ENCODE measurements at places on chromosomes 1 and 21.
A peak's percentile ranks its signal among the peaks of the same experiment; 100 is the strongest.

GRCh38 chr1:168485048-168485447 lies 58.7 kb downstream of the XCL2 start:
- peak; percentile 55 for DNase-seq

GRCh38 chr1:2282556-2283270 lies 54.6 kb downstream of the SKI start:
- no peak for DNase-seq

- no peak for DNase-seq
Observed at GRCh38 chr1:49171941-49172593, 395.4 kb upstream of the BEND5 start.

DNA sequence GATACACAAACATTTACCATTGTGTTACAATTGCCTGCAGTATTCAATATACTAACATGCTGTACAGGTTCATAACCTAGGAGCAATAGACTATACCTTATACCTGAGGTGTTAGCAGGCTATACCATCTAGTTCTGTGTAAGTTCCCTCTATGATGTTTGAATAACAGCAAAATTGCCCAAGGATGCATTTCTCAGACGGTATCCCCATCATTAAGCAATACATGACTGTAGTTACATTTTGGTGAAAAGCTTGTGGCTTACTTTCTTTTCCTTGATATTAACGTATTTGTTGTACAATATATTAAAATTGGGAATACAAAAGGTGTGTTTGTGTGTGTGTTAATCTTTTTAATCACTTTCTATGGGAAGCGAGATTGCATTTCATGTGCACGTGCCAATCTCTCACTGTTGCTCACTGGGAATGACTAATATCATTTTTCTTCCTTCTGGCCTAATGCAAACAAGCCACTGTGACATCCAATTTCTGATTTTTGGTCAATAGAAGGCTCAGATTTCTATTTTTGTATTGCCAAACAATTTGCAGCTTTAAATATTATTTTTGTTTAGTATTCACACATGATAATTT lies 36.7 kb upstream of the WLS start:
- DNase-seq = no peak

GRCh38 chr1:238457610-238458009 lies 566.9 kb upstream of the ZP4 start:
- DNase-seq = no peak

DNA sequence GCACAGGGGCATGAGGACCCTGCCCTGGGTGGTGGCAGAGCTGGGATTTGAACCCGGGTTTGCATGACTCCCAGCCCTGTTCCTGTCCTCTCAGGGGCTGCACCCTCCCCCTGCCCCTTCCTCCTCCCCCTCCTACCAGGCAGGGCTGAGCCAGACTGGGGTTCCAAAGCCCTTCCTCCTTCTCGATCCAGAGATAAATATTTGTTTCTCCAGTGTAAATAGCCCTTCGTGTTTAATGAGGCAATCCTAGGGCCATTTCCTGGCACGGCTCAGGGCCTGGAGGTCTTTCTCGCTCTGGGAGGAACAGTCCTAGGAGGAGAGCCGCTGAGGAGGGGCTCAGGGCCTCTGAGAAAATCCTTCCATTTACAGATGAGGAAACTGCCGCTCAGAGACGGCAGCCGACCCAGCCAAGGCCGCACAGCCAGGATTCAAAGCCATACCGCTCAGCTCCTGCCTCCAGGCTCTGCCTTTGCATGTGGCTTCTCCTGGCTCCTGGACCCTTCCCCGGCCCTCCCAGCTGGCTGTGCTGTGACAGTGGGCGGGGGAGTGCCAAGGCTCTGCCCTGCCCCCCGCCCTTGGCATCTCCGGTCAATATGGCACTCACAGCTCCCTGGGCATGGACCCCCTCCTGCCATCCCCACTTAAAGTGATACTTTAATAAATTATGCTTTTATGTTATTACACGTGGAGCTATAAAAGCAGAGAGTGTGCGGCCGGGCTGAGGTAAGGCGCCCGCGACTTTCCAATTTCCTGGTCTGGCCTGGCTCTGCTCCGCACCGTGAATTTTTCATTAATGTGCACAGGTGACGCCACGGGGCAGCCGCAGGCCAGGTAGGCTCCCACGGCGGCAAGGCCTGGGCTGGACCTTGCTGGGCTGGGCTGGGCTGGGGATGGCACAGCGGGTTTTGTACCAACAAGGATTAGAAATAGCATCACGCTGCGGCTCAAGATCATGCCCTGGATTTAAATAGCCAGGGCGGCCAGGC lies 114.7 kb upstream of the WNT4 start:
- DNase-seq = no peak

DNA sequence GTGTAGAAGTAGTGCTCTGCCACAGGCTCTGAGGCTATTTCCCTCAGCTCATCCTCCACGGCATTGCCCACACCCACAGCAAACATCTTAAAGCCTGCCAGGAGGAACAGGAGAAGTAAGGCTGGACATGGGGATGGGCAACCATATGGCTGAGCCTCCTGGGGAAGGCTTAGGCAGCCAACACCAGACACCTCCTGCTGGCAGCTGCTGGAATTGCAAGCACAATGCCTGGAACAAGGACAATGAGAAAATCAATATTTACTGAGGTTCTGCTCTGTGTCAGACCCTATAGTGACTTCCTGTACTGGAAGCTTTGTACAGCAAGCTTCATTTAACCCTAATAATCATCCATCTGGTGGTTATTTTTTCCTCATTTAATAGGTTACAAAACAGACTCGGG lies 8.2 kb downstream of the MATN1 start:
- DNase-seq = peak; percentile 66

DNA sequence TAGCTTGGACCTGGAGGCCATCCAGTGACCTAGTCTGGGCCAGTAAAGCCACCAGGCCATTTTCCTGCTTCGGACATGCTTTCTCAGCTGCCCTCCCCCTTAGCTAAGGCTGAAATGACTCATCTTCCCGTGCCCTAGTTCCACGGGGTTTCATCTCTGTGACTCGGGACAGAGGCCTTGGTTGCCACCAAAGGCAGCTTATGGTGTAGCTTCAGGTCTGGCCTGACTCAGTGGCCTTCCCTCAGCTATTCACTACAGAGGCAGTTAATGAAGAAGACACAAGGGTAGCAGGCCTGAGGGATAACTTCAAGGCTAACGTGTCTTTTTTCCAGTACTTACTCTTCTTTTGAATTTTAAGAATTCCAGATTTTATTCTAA lies 82.4 kb downstream of the PBX1 start:
- no peak for DNase-seq

GRCh38 chr21:30355906-30356305 lies 7.5 kb upstream of the KRTAP23-1 start:
- no peak for DNase-seq

GRCh38 chr21:46264046-46264689 lies 21.2 kb downstream of the MCM3AP start:
- DNase-seq = no peak

- DNase-seq = no peak
Observed at GRCh38 chr21:14744368-14744767, 198.3 kb upstream of the SAMSN1 start.

- no peak for DNase-seq
Observed at GRCh38 chr1:84842748-84843231, 50.2 kb downstream of the LPAR3 start.

- DNase-seq = no peak
Observed at GRCh38 chr1:107326824-107327445, 186.1 kb downstream of the NTNG1 start.

- peak; percentile 99 for DNase-seq
Observed at GRCh38 chr1:11842154-11843041, 5.2 kb downstream of the NPPA start.

DNA sequence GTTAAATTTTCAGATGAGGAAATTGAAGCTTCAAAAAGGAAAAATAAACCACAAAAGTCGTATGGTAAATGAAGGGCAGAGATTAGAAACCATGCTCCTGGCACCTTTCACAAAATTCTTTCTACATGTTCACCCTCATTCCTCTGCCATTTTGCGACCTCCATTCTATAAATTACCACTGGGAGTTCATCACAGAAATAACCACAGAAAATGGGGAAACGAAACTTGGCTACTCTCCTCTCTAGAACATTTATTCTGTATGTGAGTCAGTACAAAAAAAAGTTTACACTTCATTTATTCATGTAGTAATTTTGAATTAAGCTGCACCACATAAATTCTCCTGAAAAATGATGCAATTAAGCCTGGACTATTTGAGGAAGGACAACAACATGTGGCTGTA lies 320.9 kb upstream of the C1orf87 start:
- no peak for DNase-seq

DNA sequence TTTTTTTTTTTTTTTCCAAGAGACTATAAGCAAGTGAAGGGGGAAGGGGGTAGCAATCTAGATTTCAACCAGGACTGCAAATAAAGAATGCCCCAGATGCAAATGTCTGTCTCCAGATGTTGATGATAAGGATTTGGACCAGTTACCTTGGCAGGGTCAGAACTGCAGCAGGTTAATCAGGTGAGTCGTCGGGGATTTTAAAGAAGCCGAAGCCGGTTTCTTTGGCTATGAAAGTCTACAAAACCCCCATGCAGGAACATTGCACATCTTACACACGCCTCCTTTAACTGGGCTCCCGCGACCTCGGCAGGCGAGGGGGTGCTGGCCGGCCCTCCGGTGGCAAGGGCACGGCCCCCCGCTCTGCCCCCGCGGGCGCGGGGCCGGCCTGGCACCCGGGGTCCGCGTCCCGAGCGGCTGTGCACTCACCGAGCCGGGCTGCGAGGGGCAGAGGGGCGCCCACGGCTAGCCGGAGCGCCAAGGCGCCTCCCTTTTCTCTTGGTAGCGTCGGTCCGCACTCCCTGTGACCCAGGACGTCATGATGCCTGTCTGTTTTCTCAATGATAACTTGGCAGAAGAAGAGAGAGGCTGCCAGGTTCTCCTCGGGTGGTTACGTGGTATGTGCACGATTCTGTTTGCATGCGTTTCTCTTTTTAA lies 366.3 kb upstream of the ESRRG start:
- DNase-seq = no peak

- DNase-seq = no peak
Observed at GRCh38 chr1:203187304-203187685, 791 bp upstream of the CHI3L1 start.

- no peak for DNase-seq
Observed at GRCh38 chr1:9167638-9168037, 38.7 kb upstream of the GPR157 start.

GRCh38 chr1:201795066-201795465 lies 33.9 kb upstream of the IPO9 start:
- DNase-seq = no peak

- no peak for DNase-seq
Observed at GRCh38 chr1:186442651-186443375, 18.1 kb downstream of the PDC start.

GRCh38 chr1:156480016-156480370 lies 20.6 kb downstream of the MEF2D start:
- no peak for DNase-seq

- no peak for DNase-seq
Observed at GRCh38 chr1:50491142-50491541, 67.9 kb upstream of the DMRTA2 start.

GRCh38 chr1:233700338-233700737 lies 86.4 kb downstream of the KCNK1 start:
- DNase-seq = no peak

DNA sequence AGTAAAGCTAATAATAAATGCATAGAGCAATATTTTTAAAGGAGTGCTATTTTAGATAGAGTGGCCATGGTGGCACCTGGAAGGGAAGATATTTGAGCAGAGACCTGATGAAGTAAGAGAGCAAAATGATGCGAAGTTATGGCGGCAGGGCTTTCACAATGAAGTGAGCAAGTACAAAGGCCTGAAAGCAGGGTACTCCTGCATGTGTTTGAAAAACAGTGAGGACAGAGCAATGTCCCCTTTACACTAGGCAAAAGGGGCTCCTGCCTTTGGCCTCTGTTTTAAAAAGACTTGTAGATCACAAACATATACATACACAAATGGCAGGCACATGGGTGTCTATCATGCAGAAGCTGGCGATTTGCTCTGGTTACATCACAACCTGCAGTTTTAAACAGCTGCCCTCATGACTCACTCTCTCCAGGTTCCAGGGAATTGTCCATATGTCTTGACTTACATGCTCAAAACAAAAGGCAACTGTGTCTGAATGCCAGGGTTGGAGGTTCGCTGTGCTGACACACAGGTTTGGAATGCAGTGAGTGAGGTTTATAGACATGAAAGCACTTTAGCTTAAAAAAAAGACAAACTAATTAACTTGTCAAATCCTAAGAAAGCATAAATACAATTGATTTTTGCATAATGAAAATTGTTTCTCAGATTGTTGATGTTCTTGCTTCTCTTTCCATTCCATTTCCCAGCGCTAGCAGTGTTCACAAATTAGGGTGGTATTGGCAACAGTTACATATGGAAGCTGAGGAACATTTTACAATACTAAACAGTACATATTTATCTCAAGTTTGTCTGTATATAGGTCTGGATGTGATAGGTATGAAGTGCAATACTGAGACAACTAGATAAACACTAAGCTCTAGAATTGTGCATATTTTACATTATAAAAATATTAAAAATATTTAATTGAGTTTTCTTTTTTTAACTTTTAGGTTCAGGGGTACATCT lies 313.9 kb downstream of the BARHL2 start:
- DNase-seq = no peak

DNA sequence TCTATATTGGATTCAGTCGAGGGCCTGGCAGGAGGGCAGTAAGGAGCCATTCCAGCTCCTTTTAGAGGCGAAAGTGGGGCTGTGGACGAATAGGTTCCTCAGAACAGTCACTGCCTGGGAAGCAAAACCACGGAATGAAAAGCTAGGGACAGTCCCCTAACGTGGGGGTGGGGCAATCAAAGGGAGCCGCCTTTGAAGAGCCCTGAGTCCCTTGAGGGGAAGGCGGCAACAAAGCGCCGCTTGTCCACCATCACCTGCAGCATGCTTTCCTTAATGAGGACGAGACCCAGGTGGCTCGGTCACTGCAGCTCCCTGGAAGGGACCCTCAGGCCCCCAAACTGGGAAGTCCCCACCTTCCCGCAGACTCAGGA lies 184.7 kb downstream of the ETS2 start:
- DNase-seq = no peak

DNA sequence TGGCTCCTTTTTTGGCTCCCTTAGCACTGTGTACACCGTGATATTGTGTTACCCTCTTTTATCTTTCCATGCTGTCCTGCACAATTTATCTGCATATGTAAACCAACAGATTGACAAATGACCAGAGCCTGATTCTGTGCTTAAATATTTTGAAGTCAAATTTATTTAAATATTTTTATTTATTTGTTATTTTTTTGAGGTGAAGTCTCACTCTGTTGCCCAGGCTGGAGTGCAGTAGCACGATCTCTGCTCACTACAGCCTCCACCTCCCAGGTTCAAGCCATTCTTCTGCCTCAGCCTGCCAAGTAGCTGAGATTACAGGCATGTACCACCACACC lies 12.8 kb downstream of the PMF1 start:
- DNase-seq = no peak

DNA sequence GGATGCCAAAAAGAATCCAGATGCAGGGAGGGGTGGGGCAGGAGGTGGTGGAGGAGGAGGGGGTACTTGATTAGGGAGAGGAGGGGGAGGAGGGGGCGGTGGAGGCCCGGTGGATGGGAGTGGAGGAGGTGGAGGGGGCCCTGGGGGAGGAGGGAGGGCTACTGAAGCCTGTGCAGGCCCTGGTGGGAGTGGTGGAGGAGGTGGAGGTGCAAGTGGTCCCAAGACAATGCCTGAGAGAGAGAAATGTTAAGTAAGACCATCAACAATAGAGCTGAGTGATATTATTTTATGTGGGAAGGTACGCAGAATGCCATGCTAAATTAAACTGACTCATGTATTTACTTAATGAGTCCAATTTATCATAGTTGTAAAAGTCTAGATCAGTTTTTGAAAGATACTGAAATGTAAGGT lies 86.8 kb upstream of the LBR start:
- no peak for DNase-seq

- no peak for DNase-seq
Observed at GRCh38 chr1:42767510-42768000, 506 bp downstream of the C1orf50 start.
